ENCODE measurements at places on chromosomes 7 and 10.

- DNase-seq, result no peak
These were observed 33.2 kb downstream of the HIF1AN start for GRCh38 chr10:100568912-100569311.

- DNase-seq, result no peak
These were observed 264.9 kb upstream of the FERD3L start for GRCh38 chr7:19410106-19410505.

DNA sequence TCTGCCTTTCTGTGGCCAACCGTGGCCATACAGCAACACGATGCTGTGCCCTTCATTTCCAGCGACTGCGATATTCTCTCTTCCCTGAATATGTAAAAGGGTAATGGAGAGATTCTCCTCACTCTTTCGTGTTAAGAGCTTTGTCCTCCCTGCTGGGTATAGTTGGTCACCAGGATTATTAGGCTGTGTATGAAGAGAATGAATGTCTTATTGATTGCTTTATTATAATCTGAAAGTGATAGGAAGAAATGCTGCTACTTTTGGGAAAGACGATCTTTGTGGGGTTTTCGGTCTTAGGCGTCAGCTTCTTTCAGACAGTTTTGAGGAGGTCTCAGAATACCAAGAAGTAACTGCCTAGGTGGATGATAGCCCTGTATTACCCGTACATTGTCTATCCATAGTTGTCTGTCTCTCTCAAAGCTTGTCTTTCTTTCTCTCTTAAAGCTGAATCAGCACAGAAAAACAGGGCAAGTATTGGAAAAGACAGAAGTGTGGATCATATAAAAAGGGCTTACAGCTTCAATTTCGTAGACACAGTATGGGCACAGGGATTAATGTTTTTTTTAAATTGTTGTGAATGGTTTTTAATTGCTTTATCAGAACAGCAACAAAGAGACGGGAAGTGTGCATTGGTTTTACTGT is 1.2 kb downstream of the AHCYL2 start:
- DNase-seq, result no peak

GRCh38 chr7:44236333-44236728 is 35.6 kb downstream of the YKT6 start:
- no peak for DNase-seq

DNA sequence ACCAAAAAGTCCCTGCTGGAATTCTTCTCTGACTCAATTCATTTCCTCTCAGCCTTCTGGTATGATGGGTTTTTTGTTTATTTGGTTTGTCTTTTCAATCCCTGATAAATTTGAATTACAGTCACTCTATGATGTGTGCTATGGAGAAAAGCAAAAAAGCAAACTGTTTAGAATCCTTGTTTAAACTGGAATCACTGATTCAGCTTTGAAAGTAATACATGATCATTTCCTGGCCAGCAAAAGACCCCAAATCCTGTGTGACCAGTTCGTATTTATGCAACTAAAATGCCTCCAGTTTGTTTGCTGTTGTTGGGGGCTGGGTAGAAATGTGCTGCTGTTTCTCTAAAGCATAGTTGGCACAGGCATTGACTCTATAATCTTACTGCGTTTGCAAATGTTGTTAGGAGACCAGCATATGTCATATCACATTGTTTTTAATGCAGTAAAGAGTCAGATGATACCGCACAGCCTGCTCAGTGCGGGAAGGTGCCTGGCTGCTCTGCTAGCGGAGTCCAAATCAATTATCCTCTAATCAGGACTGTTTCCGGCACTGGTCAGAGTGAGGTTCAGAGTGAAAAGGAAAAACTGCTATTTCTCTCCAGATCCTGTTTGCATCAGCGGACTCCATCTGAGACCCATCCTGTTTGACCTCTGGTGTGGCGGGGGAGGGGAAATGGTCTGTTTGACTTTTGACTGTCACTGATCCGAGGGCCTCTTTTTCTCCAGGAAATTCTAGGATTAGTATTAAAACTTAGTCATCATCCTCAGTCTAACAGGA is 40.6 kb upstream of the ADD3 start:
- no peak for DNase-seq

DNA sequence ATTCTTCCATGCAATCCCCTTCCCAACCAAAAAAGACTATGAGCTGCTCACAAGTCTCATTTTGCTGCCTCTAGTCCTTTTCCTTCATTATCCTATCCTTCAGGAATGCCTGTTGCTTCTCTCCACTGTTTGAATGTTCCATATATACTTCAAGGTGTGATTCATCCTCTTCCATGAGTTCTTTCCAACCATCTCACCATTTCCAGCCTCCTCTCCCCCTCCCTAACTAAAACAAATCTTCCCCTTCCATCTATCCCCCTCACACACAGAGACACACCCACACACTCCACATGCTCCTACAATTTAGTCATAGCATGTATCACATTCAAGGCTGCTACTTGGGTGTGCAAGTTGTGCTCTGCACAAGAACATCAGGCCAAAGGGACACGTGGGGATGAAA is 254.3 kb downstream of the DYNC1I1 start:
- DNase-seq, result no peak

DNA sequence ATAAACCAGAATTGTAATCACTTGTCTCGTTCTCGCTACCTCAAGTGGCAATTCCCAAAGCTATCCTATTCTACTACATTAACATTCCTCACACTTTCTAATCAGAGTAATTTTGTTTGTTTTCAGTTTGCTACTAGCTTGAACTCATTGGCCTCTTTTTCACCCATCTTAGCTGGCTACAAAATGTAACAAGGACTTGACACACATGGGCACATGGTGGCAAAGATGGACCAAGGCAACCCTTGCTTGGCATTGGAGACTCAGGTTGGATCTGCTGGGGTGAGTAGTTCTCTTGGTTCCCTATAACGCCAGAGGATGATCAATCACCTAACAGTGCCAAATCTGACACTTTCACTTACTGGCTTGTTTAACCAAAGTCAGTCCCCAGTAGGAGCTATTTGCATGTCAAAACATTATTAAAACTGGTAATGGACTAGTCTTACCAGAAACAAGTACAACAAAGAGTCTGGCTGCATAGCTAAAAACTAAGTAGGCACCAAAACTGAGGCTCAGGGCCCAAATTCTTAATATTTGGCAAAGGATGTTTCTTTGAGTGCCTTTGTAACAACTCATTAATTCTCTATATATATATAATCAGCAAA is 1.9 kb downstream of the USP6NL start:
- DNase-seq, result no peak

DNA sequence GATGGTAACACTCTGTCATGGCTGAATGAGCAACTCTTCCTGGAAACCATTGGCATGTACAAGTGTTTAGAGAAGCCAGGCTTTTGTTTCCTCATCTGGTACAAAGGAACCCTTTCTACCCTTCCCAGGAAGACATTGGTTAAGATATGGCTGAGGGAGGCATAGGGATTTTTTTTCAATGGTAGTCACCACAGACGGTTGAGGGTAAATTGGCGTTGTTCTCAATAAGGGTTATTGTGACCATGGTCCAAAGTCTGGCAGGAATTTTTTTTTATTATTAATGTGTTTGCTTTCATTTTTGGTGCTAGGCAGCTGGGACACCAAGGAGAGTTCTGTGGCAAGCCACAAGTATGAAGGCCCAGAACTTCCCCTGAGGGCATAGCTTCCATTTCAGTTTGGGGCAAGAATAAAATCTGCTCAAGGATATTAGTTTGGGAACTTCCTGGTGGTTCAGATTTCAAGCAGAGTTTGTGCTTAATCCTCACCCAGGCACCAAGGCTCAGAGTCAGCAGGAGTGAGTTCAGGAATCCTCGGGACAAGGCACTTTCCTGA is at the start of gene PLEKHS1:
Gene PLEKHS1 (plus strand): TSS at position 502 of the 552 bp plus-strand sequence. CDS start 3,596 bp downstream, outside the sequence.
- DNase-seq, result no peak

DNA sequence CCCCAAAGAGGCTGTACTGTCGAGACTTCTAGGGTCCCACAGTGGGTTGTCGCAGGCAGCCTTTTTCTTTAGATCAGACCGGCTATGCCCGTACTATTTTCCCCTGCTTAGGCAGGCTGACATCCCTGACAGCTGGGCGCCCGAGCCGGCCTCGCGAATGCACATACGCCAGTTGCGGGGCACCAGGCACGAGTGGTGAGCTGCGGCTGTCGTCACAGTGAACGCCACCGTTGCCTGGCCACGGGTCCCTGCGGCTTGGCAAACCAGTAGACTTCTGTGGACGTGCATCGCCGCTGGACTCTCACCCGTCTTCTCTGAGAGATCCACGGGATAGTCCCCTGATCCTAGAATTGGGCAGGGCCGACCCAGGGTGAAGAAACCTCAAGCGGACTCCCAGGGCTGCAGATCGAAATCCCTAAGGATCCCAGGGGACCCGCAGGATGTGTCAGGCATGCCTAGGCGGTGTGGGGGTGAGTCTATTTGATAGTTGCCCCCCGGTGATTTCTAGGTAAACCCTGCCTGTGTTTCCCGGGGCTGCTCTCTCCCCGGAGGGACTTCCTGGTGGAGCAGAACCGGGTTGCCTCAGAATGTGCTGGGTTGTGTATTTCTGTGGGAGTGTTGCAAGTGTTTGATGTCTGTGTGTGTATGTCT is 33.0 kb upstream of the ZNF273 start:
- no peak for DNase-seq

GRCh38 chr7:33760146-33760545 is 145.2 kb upstream of the BMPER start:
- no peak for DNase-seq

DNA sequence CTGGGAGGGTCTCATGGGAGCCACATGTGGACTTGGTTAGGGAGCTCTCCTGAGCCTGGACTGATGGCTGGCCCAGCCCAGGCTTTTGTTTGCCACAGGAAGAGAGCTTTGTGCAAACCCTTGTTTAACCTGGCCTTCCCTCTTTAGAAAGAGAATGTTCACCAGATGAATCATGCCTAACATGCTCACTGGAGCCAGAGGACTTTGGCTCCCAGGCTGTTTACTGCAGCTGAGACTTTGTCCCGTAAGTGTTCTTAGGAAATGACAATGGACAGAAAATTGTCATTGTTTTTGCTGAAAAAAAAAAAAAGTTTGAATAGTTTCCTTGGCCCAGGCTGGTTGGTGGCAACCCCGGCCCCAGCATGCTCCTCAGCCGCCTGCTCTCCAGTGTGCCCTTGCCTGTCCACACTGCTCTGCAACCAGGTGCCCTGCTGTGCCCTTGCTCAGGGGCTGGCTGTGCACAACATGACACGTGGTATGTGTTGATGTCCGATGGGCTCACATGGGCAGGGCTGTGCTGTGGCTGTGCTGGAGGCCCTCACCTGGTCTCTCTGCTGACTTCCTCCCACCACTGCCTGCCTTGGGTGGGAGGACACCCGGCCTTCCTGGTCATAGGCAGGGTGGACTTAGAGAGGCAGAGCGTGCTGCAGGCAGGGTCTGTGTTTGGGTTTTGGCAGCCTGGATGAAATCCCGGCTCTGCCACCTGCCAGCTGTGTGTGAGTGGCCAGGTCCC is 215.3 kb upstream of the ZNF32 start:
- DNase-seq, result no peak

DNA sequence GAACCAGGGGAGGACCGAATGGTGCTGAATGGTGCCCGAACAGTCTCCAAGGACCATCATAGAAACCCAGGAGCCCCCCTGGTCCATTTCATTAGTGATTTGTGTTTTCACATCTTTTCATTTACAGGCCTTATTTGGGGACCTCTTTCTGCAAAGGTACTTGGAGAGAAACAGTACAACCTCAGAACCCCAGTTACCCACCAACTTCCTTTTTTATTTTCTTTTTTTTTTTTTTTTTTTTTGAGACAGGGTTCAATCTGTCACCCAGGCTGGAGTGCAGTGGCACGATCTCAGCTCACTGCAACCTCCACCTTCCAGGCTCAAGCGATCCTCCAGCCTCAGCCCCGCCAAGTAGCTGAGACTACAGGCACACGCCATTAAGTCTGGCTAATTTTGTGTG is 13.0 kb upstream of the ELN start:
- DNase-seq, result no peak

DNA sequence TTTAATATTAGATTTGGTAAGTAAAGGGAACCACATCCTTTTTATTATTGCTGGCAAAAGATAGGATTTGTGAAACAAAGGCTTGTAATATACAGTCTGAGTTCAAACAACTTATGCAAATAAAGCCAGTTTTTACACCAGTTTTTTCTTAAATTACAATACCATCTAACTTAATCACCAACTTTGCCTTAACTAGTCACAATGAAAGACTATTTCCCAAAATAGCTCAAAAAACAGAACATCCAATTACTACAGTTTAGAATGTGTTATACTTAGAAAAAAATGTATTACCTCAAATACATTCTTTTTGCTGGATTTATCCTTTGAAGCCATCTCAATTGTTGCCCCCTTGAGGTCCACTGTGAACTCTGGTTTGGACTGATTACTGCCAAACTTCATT is 108.5 kb downstream of the ARHGAP12 start:
- no peak for DNase-seq

DNA sequence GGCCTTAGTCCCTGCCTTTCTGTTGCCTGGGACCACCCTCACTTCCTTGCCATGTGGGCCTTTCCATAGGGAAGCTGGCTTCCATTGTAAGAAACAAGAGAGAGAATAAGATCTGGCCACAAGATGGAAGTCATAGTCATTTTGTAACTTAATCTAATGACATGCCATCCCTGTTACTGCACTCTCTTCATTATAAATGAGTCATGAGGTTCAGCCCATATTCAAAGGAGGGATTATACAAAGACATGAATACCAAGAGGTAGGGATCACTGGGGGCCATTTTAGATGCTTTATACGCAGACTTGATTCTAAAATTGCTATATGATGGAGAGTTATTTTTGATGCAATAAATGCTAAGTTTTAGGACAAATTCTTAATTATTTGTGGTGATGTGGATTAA is 75.2 kb upstream of the CELF2 start:
- DNase-seq, result no peak

DNA sequence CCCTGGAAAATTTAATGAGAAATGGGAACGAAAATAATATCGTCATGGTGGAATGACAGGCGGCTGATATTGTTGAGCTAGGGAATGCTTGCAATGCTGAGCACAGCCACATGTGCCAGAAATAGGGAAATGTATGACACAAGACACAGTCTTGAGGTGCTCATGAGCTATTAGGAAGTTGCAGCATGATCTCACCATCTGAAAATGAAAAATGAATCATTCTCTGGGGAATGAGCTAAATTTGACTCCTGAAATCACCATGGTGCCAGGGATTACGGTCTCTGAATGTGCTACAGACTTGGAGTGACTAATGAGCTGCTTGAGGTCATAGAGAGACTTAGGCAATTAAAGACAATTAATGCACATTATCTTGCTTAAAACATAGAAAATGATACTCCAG is 845.0 kb downstream of the CNTNAP2 start:
- DNase-seq, result no peak

GRCh38 chr7:139246905-139247304 is 15.9 kb downstream of the UBN2 start:
- DNase-seq, result no peak

All from cortex of kidney (tissue), 1 donor.